Left kidney (tissue), 8 donors: ENCODE measurements at places on chromosomes 4 and X. TPM values are rescaled to one million over a fixed set of nuclear protein-coding genes. Genes with fewer than 3 reads are reported as not detected.

The CDS1 gene
- polyA plus RNA-seq, result 28.2 TPM

The LRAT gene
- polyA plus RNA-seq, result 0.71 TPM

The SORBS2 gene
- polyA plus RNA-seq, result 76.6 TPM

The ATP8A1 gene
- polyA plus RNA-seq, result 40.0 TPM

- no peak for DNase-seq
Observed at GRCh38 chrX:39779952-39780783, 317.6 kb downstream of the BCOR start.

DNA sequence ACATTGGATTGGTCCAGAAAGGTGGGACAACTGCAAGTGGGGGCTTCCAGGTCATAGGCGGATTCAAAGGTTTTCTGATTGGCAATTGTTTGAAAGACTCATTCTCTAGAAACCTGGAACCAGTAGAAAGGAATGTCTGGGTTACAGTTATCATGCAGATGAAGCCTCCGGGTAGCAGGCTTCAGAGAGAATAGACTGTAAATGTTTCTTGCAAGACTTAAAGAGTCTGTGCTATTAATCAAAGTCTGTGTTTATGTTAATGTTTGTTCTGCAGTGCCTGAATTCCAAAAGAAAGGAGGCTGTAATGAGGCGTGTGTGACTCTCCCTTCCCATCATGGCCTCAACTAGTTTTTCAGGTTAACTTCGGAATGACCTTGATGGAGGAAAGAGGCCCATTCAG lies 43.9 kb upstream of the GC start:
- DNase-seq, result no peak
